ENCODE measurements at places on chromosomes 4 and X.

- H3K27me3 ChIP-seq, result no peaks in the 10 kb centered on the region
- DNase-seq, result no peak
- H3K4me3 ChIP-seq, result no peak overlapping the region
- H3K27ac ChIP-seq, result no peak overlapping the region
Observed at GRCh38 chrX:112678831-112679230, 907 bp downstream of the LHFPL1 start.

DNA sequence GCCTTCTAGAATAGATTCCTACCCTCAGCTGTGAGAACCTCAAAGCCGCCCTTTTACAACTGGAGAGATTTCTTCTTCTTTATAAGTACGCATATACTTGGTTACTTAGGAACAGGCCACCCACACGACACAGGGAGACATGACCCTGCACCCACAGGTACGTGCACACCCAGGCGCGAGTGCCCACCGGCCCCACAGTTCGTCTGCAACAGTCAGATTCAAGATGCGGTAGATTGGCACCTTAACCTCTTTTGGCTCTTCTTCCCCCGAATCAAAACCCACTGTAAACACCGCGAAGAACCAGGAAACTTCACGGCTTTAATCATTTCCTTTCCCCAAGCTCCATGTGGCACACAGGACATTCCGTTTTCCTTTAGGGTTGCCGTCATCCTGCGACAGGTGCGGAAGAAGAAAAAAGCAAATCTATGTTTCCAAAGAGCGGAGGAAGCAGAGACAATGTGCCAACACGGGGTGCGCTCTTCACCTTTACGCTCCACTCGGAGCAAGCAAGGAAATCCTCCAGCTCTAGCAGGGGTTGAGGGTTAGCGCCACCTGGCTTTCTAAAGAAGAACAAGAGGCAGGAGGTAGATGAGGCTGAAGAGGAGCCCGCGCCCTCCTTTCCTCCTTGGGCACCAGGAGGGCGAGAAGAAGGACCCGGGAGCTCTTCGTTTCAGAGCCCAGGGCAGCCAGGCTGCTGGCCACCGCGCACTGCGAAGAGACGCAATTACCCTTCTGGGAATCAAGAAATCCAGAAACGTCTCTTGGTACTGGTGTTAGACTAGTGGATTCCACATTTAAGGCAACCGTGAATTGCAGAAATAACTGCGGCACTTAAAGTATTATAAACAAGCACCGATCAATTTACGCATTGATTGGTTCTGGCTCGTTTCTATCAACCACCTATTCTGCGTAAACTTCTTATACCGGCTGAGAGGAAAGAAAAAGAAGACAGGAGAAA lies 35.7 kb downstream of the HAND2 start:
- no peaks in the 10 kb centered on the region for H3K4me1 ChIP-seq
- no peaks in the 10 kb centered on the region for H3K27me3 ChIP-seq
- no peak overlapping the region for H3K27ac ChIP-seq
- no peaks in the 10 kb centered on the region for H3K36me3 ChIP-seq
- DNase-seq, result peak; percentile 69
- H3K4me3 ChIP-seq, result no peak overlapping the region

- no peaks in the 10 kb centered on the region for H3K36me3 ChIP-seq
- H3K27ac ChIP-seq, result no peak overlapping the region
- H3K4me1 ChIP-seq, result no peaks in the 10 kb centered on the region
- no peak overlapping the region for H3K4me3 ChIP-seq
Observed at GRCh38 chr4:175282407-175282806, 364.2 kb downstream of the ADAM29 start.

DNA sequence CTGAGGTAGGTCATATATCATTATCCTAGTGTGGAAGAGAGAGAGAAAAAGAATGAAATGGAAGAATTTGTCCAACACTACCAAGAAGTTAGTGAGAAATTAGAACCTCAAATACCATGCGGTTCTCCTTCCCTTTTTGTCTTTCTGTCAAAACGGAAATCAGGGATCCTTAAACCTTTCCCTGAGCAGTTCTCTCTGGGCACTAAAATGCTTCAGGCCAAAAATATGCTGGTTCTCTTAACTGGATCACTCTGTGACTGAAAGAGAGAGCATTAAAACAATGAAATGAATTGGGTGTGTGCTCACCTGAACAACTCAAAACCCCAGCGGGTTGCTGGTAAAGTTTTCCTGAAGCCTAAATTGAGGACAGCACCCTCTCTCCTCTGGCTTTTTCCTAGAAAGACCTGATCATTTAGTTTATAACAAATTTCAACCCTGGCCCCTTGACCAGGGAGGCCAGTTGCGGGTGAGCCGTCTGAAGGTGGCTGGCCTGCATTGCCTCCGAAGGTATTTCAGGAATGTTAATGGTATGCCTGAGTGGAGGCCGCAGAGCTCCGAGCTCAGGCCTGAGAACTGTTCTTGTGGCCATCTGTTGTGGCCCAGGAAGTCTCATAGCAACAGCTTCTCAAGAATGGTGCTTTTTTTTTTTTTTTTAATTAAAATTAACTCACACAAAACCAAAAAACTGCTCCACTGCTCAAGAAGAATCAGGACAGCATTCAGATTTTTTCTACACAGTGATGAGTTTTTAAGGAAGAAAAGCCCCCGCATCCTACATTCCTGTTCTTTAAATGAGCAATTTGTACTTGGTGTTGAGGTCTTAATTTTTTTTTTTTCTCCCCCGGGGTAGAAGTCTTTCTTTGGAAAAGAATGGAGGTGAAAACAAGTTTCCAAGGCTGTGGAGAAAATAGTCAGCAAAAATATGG lies 155.1 kb downstream of the SHROOM3 start:
- DNase-seq, result no peak
- peak overlapping the region; percentile 79 for H3K27ac ChIP-seq
- H3K4me3 ChIP-seq, result no peak overlapping the region
- peaks cover 3% of the 10 kb centered on the region for H3K4me1 ChIP-seq
- no peaks in the 10 kb centered on the region for H3K27me3 ChIP-seq

DNA sequence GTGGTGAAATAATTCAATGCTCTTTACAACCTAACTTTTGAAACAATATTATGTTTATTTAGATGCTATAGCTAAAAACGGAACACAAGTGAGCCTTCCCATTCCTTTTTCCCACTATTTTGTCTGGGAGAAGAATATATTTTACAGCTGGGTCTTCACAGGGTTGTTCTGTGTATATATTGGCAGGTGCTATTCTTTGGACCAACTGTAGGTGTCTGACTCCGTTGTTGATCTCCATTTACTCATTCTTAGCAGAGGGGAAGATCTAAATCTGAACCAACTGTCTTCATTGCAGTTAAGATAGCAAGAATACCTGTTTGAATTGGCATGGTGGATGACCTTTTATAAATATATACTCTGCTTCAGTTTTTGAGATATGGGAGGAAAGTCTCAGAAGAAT lies 257.4 kb downstream of the CFAP299 start:
- no peak overlapping the region for H3K27ac ChIP-seq
- H3K4me3 ChIP-seq, result no peak overlapping the region
- no peaks in the 10 kb centered on the region for H3K27me3 ChIP-seq
- H3K36me3 ChIP-seq, result no peaks in the 10 kb centered on the region

DNA sequence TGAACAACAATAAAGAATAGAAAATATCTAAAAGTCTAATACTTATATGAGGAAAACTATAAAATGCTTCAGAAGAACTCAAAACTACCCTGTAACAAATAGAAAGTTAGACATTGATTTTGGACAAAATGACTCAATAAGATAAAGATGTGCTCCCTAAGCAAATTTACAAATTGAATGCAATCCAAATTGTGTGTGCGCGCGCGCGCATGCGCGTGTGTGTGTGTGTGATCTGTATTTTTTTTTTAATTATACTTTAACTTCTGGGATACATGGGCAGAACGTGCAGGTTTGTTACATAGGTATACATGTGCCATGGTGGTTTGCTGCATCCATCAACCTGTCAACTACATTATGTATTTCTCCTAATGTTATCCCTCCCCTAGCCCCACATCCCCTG lies 320.8 kb upstream of the INTU start:
- H3K4me1 ChIP-seq, result no peaks in the 10 kb centered on the region
- H3K27ac ChIP-seq, result no peak overlapping the region
- H3K27me3 ChIP-seq, result no peaks in the 10 kb centered on the region
- no peak for DNase-seq
- H3K36me3 ChIP-seq, result no peaks in the 10 kb centered on the region

DNA sequence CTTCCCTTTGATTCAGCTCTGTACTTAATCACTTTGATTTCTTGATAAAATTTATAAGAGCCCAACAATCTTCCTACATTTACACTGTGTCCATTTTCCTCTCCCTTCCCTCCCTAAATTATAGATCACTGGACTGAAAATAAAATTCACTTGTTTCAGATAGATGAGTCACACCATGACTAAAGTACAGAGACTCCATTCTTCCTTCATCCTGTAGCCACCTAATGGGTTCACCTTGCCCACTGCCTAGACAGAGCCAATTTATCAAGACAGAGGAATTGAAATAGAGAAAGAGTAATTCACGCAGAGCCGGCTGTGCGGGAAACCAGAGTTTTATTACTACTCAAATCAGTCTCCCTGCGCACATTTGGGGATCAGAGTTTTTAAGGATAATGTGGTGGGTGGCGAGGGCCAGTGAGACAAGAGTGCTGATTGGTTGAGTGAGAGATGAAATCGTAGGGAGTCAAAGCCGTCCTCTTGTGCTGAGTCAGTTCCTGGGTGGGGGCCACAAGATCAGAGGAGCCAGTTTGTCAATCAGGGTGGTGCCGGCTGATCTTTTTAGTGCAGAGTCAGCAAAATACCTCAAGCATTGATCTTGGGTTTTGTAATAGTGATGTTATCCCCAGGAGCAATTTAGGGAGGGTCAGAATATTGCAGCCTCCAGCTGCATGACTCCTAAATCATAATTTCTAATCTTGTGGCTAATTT lies 71.3 kb upstream of the MED14 start:
- H3K4me3 ChIP-seq, result no peak overlapping the region
- H3K27ac ChIP-seq, result peak overlapping the region; percentile 34
- DNase-seq, result no peak
- H3K4me1 ChIP-seq, result no peaks in the 10 kb centered on the region

DNA sequence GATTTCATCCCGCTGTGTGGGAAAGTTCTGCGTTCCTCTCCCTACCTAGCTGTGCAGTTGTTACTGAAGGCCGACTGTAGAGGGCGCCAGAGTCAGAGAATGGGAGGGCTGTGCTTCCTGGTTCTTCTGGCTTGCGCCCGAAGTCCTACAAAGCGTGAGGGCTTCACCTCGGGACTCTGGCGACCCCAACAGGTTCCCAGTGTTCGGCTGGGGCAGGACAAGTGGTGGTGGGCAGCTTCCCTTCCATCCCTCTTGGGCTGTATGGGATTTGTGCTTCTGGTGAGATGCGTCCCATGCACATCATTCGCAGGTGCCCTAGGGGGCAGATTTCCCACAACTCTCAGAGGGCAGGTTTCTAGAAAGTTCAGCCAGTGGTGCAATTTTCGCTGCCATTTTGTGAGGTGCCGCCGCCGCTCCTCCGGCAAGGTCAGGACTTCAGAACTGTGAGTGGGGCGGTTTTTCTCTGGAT lies 27.3 kb downstream of the CT45A1 start:
- no peak for DNase-seq
- no peaks in the 10 kb centered on the region for H3K36me3 ChIP-seq
- H3K27me3 ChIP-seq, result no peaks in the 10 kb centered on the region
- no peaks in the 10 kb centered on the region for H3K4me1 ChIP-seq

DNA sequence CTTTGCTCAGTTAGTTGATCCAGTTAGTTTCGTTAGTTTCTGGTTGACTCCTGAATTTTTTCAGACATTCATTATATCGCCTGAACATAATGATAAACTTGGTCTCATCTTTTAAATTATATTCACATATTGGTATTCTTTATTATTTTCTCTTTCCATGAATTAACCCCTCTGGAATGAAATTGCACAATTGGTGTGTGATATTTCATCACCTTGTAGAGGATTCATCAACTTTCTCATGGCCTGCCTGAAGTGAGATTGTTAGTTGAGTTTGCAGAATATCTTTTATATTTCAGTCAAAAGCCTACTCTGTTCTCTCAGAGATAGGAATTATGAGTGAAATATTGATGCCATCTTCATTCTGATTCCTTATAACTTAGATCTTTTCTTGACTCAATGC lies 1160.6 kb upstream of the AGA start:
- no peaks in the 10 kb centered on the region for H3K4me1 ChIP-seq
- no peak for DNase-seq
- no peak overlapping the region for H3K4me3 ChIP-seq

- no peaks in the 10 kb centered on the region for H3K4me1 ChIP-seq
- H3K36me3 ChIP-seq, result no peaks in the 10 kb centered on the region
- no peak for DNase-seq
- H3K27me3 ChIP-seq, result no peaks in the 10 kb centered on the region
- H3K27ac ChIP-seq, result no peak overlapping the region
- no peak overlapping the region for H3K4me3 ChIP-seq
Observed at GRCh38 chrX:16930392-16930791, 16.1 kb upstream of the REPS2 start.

DNA sequence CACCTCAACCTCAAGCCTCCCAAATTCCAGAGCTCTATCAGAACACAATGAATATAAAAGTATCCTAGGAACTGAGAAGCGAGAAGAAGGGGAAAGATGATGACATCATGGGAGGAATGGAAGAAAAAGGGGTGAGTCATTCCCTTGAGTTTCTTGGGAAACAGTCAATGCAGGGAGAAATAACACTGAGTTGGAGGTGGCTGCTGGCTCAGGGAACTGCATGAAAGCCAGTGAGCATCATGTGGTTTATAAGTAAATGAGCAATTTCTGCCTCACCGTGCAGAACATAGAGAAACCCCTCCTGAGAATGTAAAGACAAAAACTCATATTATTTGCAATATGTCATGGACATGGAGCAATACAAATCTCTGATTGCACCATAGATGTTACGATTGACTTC lies 73.3 kb downstream of the SHOX start:
- H3K4me1 ChIP-seq, result no peaks in the 10 kb centered on the region
- H3K27ac ChIP-seq, result no peak overlapping the region
- no peaks in the 10 kb centered on the region for H3K27me3 ChIP-seq
- no peaks in the 10 kb centered on the region for H3K36me3 ChIP-seq

- H3K4me3 ChIP-seq, result no peak overlapping the region
- H3K27me3 ChIP-seq, result no peaks in the 10 kb centered on the region
- no peak for DNase-seq
- peaks cover 91% of the 10 kb centered on the region for H3K36me3 ChIP-seq
Observed at GRCh38 chr4:3238721-3239120, 10.2 kb upstream of the MSANTD1 start.

DNA sequence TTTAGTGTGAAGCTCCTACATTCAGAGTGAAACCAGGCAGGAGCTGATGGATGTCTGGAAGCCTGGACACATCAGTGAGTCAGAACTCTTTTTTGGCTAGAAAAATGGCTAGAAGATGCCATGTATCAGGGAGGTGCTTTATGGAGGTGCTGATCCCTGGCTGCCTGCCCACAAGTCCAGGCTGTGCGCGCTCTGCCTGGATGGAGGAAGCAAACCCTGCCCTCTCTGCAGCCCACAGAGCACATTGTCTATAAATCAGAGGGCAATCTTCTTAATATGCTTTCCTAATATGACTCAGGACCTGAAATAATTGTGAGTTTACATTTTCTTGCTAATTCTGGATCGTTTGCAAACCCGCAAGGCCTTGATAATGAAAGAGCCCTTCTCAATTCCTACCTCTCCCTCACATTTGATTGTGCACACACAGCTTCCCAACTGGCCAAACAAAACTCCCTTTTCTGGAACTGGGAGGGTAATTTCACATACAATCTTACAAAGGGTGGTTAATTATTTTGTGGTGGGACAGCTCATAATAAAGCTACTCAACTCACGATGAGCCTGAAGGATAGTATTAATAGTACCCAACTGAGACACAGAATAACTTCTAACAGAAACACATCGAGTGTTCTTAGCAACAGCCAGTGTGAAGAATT lies 11.7 kb downstream of the MFAP3L start:
- H3K36me3 ChIP-seq, result no peaks in the 10 kb centered on the region
- no peaks in the 10 kb centered on the region for H3K27me3 ChIP-seq
- no peak for DNase-seq

Measured in upper lobe of left lung (tissue), 6 donors.